ENCODE measurements at places on chromosomes 5 and 9. TPM values are rescaled to one million over a fixed set of nuclear protein-coding genes. Genes with fewer than 3 reads are reported as not detected.

Gene SLC26A2
- 14.0 TPM for total RNA-seq

GRCh38 chr5:92313385-92313784 lies 930.3 kb upstream of the ARRDC3 start:
- no peak for DNase-seq

Gene ANKRD34B
- not detected for total RNA-seq

DNA sequence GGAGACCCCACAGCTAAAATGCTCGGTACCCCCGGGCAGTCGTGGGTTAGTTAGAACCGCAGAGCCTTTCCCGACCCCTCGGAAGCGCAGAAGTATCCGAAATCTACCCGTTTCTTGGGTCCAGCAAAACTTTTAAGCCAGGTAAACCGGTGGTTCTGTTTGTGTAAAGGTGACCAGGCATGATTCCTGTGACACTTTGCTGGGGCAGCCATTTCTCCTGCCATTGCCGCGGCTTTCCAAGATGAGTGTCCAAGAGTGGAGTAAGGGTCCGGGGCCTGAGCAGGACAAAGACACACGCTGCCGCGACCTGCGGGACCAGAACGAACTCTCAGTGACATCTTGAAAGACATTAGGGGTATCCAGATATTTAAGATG lies 655 bp downstream of the MARVELD2 start:
- no peak for DNase-seq

Gene ZNF366
- total RNA-seq: 10.3 TPM

Gene GKAP1
- total RNA-seq: 10.2 TPM

- DNase-seq: no peak
Measured at GRCh38 chr9:34372467-34373011, 4.2 kb downstream of the MYORG start.

GRCh38 chr9:115262477-115262876 lies 144.5 kb upstream of the TNC start:
- DNase-seq: no peak

- no peak for DNase-seq
Measured at GRCh38 chr9:16150938-16151650, 598.3 kb downstream of the CCDC171 start.

Gene PCDHA1
- not detected for total RNA-seq

Gene UNC5A
- not detected for total RNA-seq

Gene QSOX2
- total RNA-seq: 6.8 TPM

- no peak for DNase-seq
Measured at GRCh38 chr5:169772688-169773087, 135.6 kb downstream of the DOCK2 start.

Gene CSF1R
- total RNA-seq: 125 TPM

DNA sequence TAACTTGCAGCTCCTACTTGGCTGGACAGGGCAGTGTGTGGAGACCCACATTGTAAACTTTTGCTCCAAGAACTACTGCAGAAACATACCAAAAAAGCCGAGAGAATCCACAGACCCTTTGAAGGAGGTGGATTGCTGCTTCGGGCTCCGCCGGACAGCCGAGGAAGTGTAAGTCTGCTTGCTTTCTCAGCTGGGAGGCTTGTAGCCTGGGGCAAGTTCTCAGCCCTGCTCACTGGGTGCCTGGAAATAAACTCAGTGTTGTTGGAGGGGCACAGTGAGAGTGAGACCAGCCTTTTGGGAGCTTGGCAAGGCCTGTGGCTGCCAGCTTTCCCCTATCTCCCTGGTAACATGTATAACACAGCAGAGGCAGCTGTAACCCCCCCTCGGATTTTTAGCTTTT lies 215.6 kb downstream of the SYK start:
- DNase-seq: no peak

Gene PCDHGB5
- 11.7 TPM for total RNA-seq

GRCh38 chr5:168851902-168852321 lies 272.7 kb upstream of the PANK3 start:
- peak; percentile 49 for DNase-seq

Gene SETD9
- total RNA-seq: 8.1 TPM

Gene MEGF10
- 0.52 TPM for total RNA-seq

Gene NUP214
- 63.6 TPM for total RNA-seq

- no peak for DNase-seq
Measured at GRCh38 chr5:44356231-44356630, 33.0 kb downstream of the FGF10 start.

DNA sequence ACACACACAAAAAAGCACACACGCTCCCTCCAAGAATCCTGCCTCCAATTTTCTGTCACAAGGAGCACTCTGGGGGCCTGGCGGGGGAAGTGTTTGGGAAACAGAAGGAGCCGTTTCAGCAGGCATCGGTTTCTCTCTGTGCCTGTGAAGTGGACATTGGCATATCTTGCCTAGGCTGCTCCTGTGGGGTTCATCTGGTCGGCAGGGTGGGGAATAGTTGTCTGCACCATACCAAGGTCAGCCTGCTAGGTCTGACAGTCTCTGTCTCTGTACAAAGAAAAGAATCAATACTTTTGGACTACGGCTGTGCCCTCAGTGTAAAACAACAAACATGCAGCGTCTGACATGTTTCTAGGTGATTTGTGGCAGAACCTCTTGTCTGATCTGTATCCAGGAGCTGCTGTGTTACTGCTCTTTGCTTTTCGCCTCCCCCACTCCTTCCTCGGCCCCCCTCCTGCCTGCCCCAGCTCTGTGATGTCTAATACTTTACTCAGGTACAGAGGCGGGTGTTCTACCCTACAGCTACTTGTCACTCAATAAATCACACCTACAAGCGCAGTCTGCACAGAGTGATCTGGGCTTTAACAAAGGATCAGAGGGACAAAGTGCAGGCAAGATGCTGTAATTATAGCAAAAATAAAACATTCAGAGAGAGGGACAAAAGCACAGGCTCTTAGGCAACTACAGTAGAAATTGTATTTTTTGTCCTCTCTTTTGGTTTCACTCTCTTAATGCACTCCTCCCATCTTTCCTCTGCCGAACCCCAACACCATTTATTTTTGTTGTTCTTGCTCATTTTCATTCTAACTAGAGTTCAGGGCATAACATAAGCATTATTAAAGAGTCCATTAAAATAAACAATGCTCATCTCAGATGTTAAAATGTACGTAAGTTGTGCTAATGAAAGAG lies 216.7 kb downstream of the BNC2 start:
- DNase-seq: no peak

DNA sequence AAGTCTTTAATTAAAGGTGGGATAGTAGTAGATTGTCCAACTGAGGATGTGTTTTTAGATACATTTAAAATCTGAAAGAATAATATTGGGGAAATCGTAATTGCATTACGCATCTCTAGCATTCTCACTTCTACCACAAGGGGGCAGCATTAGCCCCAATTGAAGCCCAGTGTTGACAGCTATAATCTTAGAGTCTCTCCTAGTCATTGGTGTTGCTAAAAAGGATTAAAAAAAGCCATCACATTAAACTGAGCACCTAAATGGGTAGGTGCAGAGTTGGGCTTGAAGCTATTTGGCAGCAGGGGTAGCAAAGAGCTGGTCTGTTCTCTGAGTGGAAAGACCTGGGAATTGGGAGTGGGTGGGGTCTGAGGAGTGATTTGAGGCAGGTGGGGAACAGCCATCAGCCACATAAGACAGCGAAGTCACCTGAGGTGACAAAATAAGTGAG lies 177.2 kb downstream of the OSTF1 start:
- no peak for DNase-seq

Gene SLC6A3
- total RNA-seq: 0.23 TPM

DNA sequence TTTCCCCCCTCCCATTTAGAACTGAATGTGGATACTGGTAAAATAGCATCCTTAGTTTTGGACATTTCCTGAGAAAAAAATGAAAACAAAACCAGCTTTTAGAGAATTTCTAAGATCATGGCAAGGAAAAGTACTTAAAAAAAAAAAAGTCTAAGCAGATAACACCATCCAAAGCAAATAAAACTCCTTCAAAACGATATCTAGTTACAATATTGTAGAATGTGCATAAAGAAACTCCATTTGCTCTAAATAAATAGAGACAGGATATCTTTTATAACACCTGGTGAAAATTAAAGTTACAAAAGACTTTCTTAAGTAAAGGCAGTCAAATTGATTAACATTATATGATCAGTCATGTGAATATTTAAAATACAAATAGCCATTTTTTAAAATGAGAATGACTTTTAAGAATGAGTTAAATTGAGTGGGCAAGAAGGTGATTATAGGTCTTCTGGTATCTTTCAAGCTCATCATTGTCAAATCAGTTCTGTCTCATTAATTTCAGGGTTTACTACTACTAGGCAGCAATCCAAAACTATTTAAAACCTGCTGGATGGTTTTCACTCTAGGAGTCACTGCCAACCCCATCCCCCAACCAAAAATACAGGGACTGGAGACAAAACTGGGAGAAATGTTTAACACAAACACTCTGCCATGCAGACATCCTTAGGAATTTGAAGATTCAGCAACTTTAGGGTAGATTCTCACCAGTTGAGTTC lies 382.6 kb downstream of the ADGRV1 start:
- no peak for DNase-seq

Gene MARCHF6
- total RNA-seq: 153 TPM

All from aorta (tissue), 5 donors.